ENCODE measurements at places on chromosomes 11 and 22. TPM values are rescaled to one million over a fixed set of nuclear protein-coding genes. Genes with fewer than 3 reads are reported as not detected.

Gene FAR1
- 89.4 TPM for total RNA-seq

Gene MMP12
- not detected for total RNA-seq

Gene ST14
- total RNA-seq, result not detected

Gene IGLL5
- total RNA-seq, result not detected

Gene GVQW3
- total RNA-seq, result 1.1 TPM

Gene NNMT
- total RNA-seq, result 74.7 TPM

Gene TESMIN
- total RNA-seq, result 0.56 TPM

Gene UPK3A
- total RNA-seq, result not detected

Gene POU2AF1
- not detected for total RNA-seq

Gene LPXN
- 11.9 TPM for total RNA-seq

Gene GPR137
- 3.6 TPM for total RNA-seq

Gene MMP27
- total RNA-seq, result not detected

Gene ATL3
- 132 TPM for total RNA-seq

Gene GLYAT
- not detected for total RNA-seq

Gene USH1C
- total RNA-seq, result not detected

Gene DCDC1
- under 0.01 TPM for total RNA-seq

Gene SNX32
- total RNA-seq, result not detected

Gene ZNF214
- 2.5 TPM for total RNA-seq

Gene VWCE
- under 0.01 TPM for total RNA-seq

Gene DBX1
- not detected for total RNA-seq

Gene TMPRSS5
- under 0.01 TPM for total RNA-seq

Gene TRPT1
- 81.9 TPM for total RNA-seq

Gene PATE2
- total RNA-seq, result not detected

Gene IFTAP
- 15.8 TPM for total RNA-seq

Gene IRAG1
- 21.1 TPM for total RNA-seq

Gene PANX1
- total RNA-seq, result 70.3 TPM

Gene CDON
- 3.8 TPM for total RNA-seq

Gene PRG3
- total RNA-seq, result not detected

Gene GLYATL1B
- total RNA-seq, result not detected

Gene C1QTNF5
- 1.9 TPM for total RNA-seq

Gene STX5
- total RNA-seq, result 48.6 TPM

Gene SCO2
- 1.3 TPM for total RNA-seq

Gene TSSK2
- total RNA-seq, result not detected

Gene ROBO3
- 10.3 TPM for total RNA-seq

Gene UVRAG
- 12.8 TPM for total RNA-seq

Data from IMR-90 (cell line).